ENCODE measurements at places on chromosomes 1 and 21.

GRCh38 chr1:48808496-48808895, 31.8 kb upstream of the BEND5 start:
- DNase-seq = no peak

DNA sequence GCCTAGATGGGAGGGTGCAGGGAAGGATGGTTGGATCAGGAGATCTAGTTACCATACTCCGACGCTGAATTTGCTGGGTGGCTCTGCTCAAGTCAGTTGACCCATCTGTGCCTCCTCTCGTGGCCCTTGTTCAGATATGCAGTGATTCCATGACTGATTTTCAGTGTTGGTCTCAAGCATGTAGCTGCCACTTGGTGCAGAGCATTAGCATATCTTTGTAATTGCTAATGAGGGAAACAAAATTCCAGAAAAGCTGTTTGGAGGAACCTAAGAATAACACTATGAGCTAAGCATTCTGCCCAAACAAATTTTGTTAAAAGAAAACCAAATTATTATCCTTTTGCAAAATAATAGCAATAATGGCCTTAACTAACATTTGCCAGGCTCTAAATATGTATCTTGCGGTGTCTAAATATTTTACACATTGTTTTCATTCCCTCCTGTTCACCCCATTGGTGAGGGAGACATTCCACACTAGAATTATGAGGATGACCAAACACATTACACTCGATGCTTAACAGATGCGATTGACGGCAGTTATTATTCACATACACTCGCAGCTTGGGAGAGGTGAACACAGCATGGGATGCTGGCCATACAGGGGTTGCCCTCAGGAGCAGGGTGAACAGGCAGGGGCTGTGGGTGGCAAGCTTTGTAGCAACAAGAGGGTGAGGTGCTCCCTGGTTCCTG, 69.1 kb downstream of the KCNJ15 start:
- DNase-seq = no peak

DNA sequence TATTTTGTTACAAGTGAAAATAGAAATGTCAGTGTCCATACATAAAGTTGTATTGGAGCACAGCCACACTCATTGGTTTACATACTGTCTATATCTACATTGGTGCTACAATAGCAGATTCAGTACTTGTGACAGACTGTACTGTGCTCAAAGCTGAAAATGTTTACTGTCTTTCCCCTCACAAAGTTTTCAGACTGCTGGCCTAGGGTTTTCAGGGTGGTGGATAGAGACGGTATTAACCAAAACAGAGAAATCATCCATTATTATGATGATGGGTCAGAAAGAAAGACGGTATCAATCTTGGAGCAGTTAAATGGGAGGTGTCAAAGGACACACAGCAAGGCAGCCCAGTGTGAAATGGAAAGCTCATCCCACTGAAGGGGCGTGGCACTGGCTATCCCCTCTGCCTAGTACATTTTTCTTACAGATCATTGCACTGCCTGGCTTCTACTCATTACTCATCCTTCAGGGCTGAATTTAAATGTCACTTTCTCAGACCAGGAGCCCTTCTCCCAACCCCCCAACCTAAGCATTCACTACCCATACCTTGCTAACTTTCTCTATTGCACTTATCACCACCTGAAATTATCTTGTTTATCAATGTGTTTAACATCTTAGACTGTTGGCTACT, 10.2 kb downstream of the JAK1 start:
- DNase-seq = no peak

GRCh38 chr1:169214598-169214997, 108.1 kb downstream of the ATP1B1 start:
- DNase-seq = no peak

GRCh38 chr1:82319546-82319945, 518.8 kb downstream of the ADGRL2 start:
- no peak for DNase-seq

- DNase-seq = no peak
These were observed 73.5 kb downstream of the JAK1 start for GRCh38 chr1:64892576-64893573.

- no peak for DNase-seq
These were observed 39.1 kb upstream of the KLF17 start for GRCh38 chr1:44079566-44079965.

- no peak for DNase-seq
These were observed 357.6 kb downstream of the TGFB2 start for GRCh38 chr1:218702775-218703174.

GRCh38 chr1:246444617-246445016, 62.5 kb downstream of the SMYD3 start:
- DNase-seq = no peak
